T-helper 2 cell (primary cell): ENCODE measurements at places on chromosomes 6 and 20.
A peak's percentile ranks its signal among the peaks of the same experiment; 100 is the strongest.

- DNase-seq: no peak
Measured at GRCh38 chr6:162211022-162211421, 516.5 kb downstream of the PRKN start.

DNA sequence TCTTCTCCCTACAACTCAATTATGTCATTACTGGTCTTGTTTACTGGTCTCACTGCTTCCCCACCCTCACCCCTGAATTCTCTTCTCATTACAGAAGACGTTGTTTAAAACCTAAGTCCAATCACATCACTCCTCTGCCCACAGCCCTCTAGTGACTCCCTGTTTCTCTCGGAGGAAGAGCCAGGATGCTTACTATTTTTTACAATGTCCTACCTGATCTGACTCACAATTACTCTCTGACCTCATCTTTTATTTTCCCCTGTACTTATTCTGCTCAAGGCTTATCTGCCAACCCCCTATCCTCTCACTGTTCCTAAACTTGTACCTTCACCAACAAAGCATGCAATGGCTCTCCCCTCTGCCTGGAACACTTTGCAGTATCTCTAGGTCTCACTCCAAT is 400.4 kb upstream of the PTCHD4 start:
- DNase-seq: no peak

DNA sequence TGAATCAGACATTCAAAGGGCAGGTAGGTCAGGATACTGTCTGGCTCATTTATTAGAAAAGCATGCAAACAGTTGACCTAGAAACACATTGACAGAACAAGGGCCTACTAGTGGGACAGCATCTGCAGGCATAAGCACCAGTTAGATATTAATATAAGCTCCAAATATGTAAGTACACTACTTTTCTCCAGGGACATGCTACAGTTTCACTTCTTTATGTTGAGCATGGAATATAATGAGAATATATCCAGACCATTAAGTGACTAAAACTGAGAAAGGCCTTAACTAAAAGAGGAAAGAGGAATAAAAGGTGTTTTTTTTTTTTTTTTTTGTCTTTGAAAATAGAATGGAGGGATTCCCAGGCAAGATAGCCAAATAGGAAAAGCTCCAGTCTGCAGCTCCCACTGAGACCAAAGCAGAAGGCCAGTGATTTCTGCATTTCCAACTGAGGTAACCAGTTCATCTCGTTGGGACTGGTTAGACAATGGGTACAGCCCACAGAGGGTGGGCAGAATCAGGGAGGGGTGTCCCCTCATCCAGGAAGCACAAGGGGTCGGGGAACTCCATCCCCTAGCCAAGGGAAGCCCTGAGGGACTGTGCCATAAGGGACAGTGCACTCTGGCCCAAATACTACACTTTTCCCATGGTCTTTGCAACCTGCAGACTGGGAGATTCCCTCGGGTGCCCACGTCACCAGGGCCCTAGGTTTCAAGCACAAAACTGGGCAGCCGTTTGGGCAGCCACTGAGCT is 251.6 kb downstream of the PHF3 start:
- DNase-seq: no peak

DNA sequence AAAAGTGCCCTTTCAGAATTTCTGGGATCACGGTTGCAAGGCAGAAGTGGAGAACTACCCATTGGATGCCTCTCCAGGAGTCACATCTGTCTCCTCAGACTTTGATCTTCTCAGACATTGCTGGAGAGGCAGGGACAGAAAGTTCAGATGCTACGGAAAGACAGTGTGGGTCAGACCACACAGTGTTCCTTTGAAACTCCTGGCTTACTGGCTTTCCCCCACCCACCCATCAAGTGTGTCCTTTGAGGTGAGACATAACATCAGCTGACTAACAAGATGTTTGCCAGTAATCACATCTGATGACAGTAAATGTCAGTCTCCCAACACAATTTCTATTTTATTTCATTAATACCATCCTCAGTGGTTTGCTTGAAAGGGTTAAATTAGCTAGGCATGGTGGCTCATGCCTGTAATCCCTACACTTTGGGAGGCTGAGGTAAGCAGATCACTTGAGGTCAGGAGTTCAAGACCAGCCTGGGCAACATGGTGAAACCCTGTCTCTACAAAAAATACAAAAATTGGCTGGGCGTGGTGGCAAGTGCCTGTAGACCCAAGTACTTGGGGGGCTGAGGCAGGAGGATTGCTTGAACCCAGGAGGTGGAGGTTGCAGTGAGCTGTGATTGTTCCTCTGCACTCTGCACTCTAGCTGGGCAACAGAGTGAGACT is 67.2 kb upstream of the SNX9 start:
- DNase-seq: peak; percentile 64

- DNase-seq: no peak
Measured at GRCh38 chr6:83609248-83609647, 96.9 kb downstream of the PRSS35 start.

- no peak for DNase-seq
Measured at GRCh38 chr6:84249724-84250123, 22.3 kb upstream of the CEP162 start.

GRCh38 chr6:142845624-142846458 is 99.1 kb downstream of the HIVEP2 start:
- DNase-seq: peak; percentile 55

GRCh38 chr6:11172501-11173327 is 59.8 kb downstream of the NEDD9 start:
- DNase-seq: peak; percentile 64

- DNase-seq: no peak
Measured at GRCh38 chr20:38167328-38167850, 2.3 kb upstream of the TGM2 start.

- peak; percentile 2 for DNase-seq
Measured at GRCh38 chr6:64505312-64505711, 869.7 kb downstream of the PHF3 start.

- no peak for DNase-seq
Measured at GRCh38 chr20:24489631-24490260, 20.3 kb downstream of the SYNDIG1 start.

DNA sequence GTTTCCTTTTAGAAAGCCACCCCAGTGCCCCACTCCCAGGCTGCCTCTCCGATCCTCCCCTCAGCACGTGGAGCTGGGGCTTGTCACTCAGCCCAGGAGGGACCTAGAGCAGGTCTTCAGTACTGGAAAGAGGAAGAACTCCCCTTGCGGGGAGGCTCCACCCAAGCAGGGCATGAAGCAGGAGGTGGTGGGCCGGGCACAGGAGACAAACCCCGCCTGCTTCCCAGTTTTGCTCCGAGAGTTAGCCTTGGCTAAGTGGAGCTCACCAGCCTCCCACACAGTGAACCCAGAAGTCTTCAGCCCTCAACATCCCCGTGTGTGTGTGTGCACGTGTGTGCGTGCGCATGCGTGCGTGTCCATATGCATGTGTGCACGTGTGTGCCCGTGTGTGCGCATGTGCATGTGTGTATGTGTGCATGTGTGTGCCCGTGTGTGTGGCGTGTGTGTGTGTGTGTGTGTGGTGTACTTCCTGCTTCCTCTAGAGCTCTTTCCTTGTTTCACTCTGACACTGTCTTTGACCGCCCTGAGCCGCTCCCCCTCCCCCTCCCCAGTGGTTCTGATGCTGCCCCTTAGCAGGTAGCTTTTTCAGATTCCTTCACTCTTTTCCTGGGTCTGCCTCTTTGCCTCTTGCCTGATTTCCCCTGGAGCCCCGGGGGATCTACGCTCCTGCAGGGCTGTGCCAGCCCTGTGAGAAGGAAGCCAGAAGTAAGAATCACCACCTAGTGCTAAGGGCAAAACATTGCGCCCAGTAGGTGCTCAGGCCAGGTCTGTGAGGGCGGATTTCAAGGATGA is 239.8 kb downstream of the CDC5L start:
- no peak for DNase-seq

DNA sequence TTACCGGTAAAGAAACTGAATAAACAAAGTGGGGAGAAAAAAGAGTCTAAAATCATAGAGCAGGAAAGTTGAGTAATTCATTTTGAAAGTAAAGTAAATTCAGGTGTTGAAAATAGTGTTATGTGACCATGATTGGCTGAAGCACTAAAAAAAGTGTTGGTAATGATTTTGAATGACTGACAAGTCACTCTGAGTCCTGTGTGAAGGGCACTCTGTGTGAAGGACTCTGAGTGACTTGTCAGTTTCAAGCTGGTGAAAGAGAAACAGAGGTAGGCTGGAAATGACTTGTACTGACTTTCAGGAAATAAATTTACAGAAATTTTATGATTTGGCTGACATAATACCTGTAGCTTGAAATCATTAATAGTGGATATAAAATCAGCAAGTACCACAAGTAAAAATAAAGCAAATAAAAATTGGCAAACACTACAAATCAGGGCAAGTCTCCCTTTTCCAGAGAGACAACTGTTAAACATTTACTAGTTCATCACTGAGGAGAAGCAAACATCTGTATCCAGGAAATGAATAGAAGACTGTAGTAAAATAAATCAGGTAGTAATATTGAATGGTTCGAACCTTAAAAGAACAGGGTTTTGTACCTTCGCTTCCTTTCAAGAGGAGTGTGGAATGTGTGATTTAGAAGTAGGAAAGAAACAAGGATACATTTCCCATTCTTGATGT is 630.6 kb downstream of the GRIK2 start:
- no peak for DNase-seq

GRCh38 chr6:15461127-15461944 is 201.5 kb downstream of the DTNBP1 start:
- no peak for DNase-seq

GRCh38 chr20:51700809-51701285 is 67.3 kb downstream of the ATP9A start:
- no peak for DNase-seq

DNA sequence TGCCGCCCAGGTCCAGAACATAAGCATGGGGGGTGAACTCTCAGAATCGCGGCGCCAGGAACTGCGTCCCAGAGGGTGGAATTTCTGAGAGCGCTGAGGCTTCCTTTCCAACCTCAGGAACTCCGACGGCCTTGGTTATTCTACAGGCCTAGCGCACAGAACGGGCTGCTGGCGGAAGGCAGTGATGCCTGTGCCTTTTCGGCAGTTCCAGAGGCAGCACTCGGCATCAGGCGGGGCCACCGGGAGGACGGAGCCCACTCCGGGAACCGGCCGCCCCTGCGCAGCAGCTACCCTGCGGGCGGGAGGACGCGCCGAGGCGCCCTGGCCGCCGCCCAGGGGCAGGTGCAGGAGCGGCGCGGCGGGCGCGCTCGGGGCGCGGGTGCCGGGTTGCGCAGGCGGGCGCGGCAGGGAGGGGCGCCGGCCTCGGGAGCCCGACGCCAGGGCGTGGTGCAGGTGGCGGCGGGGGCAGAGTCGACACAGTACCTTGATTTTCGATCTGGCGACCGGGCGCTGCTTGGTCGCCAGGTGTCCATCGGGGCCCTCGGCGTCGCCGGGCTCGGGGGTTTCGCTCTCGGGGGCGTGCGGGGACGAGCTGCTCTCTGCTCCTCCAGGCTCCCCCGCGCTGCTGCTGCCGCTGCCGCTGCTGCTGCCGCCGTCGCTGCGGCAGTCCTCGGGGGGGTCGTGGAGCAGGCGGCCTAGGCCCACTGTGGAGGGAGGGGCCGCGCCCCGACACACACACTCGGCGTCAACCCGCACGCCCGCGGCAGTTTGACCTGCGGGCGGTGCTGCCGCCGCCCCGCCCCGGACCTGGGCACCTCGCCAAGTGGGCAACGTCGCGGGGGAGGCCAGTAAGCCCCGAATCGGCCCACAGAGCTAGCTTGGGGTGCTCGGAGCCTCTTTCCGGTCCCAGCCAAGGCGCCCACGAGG is 1.3 kb downstream of the OVOL2 start:
- DNase-seq: no peak

GRCh38 chr20:4886771-4887527 is 114.4 kb downstream of the SLC23A2 start:
- DNase-seq: no peak

- no peak for DNase-seq
Measured at GRCh38 chr6:26199773-26200764, 112.8 kb downstream of the HFE start.

- no peak for DNase-seq
Measured at GRCh38 chr6:157047951-157048350, 270.8 kb downstream of the ARID1B start.

DNA sequence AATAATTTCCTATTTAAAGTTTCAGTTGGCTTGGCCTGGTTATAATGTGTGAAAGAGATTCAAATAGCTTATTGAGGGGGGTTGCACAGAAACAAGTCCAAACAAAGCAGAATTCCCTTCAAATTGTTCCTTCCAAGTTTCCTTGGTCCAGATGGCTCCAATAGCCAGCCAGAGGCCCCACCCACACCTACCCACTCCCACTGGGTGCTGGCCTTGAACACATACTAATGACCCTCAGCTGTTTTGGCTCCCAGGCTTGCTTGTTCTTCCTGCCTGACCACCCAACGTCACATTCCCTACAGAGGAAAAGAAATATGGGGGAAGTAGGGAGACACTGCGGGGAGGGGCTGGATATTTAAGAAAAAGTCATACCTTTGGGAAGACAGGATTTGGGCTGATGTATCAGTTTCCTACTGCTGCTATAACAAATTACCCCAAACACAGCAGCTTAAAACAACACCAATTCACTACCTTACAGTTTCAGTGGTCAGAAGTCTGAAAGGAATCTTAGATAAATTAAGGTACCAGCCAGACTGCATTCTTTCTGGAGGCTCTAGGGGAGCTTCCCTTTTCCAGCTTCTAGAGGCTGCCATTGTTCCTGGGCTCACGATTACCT is 95.7 kb downstream of the COL21A1 start:
- no peak for DNase-seq

- DNase-seq: no peak
Measured at GRCh38 chr6:123091091-123091895, 95.3 kb downstream of the CLVS2 start.

- DNase-seq: no peak
Measured at GRCh38 chr6:158870649-158870957, 51.4 kb upstream of the EZR start.

GRCh38 chr6:145498425-145498824 is 236.9 kb downstream of the EPM2A start:
- no peak for DNase-seq

- DNase-seq: no peak
Measured at GRCh38 chr6:54262499-54262898, 45.7 kb upstream of the TINAG start.

DNA sequence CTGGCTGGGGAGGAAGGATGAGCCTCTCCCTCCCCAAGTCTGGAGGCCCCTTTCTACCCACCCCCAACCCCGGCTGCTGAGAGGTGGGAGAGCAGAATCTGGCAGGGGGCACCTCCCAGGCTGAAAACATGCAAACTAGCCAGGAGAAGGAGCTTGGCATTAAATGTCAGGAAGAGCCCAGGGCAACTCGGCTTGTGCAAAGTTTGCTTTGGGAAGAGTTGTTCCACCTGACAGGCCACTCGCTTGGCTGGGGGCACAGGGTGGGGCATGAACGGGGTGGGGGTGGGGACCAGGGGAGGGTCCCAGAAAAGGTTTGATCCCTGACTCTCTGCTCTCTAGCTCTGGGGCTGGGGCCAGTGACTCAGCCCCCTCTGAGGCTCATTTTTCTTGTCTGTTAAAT is 3.0 kb downstream of the SPDEF start:
- no peak for DNase-seq

DNA sequence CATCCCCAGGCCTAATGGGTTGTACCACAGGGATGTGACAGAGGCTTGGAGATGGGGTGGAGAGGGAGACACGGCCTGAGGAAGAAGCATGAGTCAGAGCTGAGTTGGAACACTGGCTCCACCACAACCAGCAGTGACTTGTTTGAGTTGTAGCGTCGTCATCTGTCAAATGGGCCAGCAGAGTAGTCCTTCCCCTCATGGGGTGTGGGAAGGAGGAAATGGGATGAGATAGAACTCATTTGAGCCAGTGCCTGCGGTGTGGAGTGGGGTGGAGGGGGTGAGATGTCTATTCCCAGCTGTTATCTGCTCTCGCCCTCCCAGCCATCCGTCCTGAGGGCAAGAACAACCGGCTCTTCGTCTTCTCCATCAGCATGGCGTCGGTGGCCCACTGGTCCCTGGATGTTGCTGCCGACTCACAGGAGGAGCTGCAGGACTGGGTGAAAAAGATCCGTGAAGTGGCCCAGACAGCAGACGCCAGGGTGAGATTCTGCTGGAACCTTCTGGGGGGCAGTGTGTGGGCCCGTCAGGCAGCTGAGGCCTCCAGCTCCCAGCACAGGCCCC is 32.5 kb downstream of the PLCG1 start:
- no peak for DNase-seq
